ENCODE measurements at places on chromosomes 16 and 17. TPM values are rescaled to one million over a fixed set of nuclear protein-coding genes. Genes with fewer than 3 reads are reported as not detected.

The TBC1D3 gene
- total RNA-seq = not detected

The OXLD1 gene
- total RNA-seq = 31.4 TPM

The TPSAB1 gene
- total RNA-seq = 38.0 TPM

The BAIAP2 gene
- total RNA-seq = 48.7 TPM

The ABI3 gene
- 15.2 TPM for total RNA-seq

The SMTNL2 gene
- total RNA-seq = 2.0 TPM

The HOXB1 gene
- 0.31 TPM for total RNA-seq

The KCTD19 gene
- not detected for total RNA-seq

The MILR1 gene
- 11.0 TPM for total RNA-seq

The ZG16 gene
- not detected for total RNA-seq

The CCL1 gene
- not detected for total RNA-seq

The TNFRSF17 gene
- total RNA-seq = 2.2 TPM

The FSCN2 gene
- total RNA-seq = 4.2 TPM

The ALDOA gene
- total RNA-seq = 1,279 TPM

The SLC5A2 gene
- not detected for total RNA-seq

Data from ureter (tissue), 1 donor.